HS-27A (cell line): ENCODE measurements at places on chromosomes 1 and 21.
A peak's percentile ranks its signal among the peaks of the same experiment; 100 is the strongest.

DNA sequence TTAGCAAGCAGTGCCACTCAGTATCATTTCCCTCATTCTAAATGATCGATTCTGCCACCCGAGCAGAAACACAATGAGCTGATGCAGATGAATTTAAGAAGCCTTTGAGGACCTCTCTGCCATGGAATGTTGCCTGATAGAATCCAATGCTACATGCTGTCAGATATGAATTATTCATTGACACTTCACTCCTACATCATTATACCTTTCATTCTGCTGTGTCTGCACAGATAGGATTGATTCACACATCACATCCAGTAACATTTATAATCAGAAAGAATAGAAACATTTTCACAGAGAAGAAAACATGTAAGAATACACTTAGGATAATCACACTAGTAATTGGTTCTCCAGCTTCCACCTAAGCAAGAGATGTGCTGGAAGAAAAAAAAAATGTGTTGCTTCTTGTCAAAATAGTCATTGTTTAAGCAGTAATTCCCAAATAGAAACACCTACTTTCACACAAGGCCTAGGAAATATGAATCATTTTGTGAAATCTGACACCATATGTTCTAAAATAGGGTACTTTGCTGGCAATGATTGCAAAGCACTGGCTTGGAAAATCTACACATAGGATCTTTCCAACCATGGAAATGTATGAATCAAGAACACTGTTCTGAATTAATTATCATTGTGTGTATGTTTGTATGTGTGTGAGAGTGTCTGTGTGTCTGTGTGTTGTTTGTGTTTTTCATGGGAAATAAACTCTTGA, 110.1 kb downstream of the GRIK1 start:
- DNase-seq, result no peak

DNA sequence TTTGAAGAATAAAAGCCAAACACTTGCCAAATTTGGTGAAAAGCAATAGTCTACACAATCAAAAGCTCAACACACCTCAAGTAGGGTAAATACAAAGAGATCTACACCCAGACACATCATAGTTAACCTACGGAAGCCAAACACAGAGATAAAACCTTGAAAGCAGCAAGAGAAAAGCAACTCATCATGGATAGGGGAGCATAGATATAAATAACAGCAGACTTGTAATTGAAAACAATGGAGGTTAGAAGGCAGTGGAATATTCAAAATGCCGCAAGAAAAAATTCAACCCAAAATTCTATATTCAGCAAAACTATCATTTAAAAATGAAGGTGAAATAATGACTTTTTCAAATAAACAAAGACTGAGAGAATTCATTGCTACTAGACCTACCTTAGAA, 105.1 kb downstream of the ITSN1 start:
- no peak for DNase-seq

DNA sequence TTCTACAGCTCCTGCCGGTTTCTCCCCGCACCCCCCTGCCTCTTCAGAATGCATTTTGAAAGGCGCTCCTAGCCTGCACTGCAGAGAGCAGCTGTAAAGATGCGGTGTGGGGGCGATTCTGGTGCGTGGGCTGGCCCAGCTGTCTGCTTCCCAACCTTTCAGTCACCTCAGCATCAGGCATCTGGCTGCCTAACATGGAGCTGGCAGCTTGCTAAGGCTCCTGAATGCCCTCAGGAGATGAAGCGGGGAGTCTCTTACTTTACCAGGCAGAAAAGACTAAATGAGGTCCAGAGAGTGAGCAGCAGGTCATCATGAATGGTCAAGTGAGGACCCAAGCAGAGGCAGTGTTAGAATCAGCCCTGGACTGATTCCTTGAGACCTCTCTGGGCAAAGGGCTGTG, 8.7 kb downstream of the IER5 start:
- no peak for DNase-seq

DNA sequence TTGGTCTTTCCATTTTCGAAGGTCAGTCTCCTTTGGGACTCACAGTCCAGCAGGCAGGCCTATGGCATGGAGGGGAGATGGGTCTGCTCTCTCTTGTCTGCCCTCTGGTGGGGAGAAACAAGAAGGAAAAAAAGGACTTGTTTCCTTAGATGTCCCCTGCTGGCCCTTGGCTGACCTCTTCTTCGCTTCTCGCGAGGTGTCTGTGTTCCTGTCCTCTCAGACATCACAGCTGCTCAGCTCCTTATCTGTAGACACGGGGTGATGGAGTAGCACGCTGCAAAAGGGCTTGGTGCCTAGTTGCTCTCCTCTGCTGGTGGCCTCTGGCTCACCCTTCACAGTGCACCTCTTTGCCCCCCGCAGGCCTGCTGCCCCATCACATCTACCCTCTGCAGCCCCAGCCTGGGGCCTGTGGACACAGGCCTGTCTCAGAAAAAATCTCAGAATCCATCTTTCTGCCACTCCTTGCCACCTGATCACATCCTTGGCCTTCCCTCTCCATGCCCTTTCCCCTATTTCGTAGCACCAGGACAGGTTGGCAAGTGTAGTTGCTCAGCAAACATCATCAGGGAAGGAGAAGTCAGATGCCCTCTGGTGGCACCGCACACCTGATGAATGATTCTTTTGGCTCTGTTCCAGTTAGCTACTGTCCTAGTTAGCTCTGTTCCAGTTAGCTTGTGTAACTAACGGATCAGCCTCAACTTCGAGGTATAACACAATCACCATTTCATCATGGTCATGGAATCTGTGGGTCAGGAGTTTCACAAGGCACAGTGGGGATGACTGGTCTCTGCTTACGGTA, 18.7 kb upstream of the AK2 start:
- DNase-seq, result peak; percentile 59

DNA sequence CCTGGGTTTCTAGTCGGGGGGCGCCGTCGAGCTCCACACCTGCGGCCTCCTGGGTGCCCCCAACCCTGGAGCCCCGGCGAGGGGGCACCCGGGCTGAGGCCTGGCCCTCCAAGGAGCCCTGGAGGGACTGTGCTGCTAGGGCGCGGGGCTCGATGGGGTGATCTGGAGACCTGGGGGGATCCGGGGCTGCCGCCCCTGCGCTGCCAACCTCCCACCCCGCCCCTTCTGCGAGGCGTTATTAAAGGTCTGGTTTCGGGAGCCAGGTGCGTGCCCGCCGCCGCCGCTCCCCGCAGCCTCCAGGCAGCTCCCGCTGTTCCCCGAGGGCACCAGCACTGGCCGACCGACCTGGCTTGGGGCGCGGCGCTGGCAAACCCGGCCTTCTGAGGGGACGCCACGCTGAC, 746 bp upstream of the POFUT2 start:
- DNase-seq, result no peak

- no peak for DNase-seq
Observed at GRCh38 chr1:15028616-15029015, 124.9 kb upstream of the TMEM51 start.

GRCh38 chr1:18020021-18020817, 87.4 kb upstream of the IGSF21 start:
- no peak for DNase-seq

DNA sequence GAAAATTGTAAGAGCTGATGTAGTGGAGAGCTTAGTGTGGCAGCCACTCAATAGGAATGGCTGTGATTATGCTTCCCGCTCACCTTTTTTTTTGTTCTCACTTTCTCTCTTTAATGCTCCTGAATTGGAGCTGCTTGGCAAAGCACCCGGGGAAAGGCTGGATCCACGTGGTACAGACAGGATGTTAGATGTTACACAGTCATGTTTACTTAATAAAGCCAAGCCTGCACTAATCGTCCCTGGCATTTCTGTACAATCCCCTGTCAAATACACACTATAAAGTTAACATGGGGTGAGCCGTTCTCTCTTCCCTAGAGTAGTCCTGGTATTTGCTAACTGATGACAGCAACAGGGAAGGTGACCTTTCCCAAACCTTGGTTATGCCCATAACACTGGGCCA, 187.8 kb downstream of the ZSCAN20 start:
- DNase-seq, result no peak

- DNase-seq, result no peak
Observed at GRCh38 chr1:59926381-59927123, at the start of gene CYP2J2. Gene CYP2J2, minus strand, starts transcription at chr1:59926773. Its CDS starts 27 bp downstream, at chr1:59926746.

DNA sequence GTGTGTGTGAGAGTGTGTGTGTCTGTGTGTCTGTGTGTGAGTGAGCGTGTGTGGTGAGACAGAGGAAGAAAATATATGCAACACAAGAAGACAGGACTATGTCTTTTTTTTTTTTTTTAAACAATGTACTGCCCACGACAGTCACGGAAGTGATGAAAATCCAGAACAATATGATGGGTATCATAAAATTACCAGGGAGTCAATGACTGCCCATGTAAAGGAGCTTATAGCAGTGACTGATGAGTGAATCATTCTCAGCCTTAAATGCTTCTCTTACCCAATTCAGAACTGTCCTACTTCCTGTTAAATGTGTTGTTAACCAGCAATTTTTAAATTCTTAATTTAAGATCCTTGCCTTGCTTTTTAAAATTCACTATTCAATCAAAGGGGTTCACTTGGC, 46.6 kb downstream of the RGS7 start:
- DNase-seq, result peak; percentile 17
